ENCODE measurements at places on chromosomes 16 and 17. TPM values are rescaled to one million over a fixed set of nuclear protein-coding genes. Genes with fewer than 3 reads are reported as not detected.

GRCh38 chr17:68570526-68570925 is 30.6 kb downstream of the FAM20A start:
- H3K4me3 ChIP-seq = no peak overlapping the region
- no peaks in the 10 kb centered on the region for H3K27me3 ChIP-seq
- DNase-seq = no peak
- peaks cover 35% of the 10 kb centered on the region for H3K36me3 ChIP-seq
- no peaks in the 10 kb centered on the region for H3K4me1 ChIP-seq

Gene STH
- not detected for total RNA-seq

- DNase-seq = no peak
- peaks cover 5% of the 10 kb centered on the region for H3K27me3 ChIP-seq
- no peaks in the 10 kb centered on the region for H3K36me3 ChIP-seq
- H3K4me1 ChIP-seq = no peaks in the 10 kb centered on the region
Measured at GRCh38 chr17:72011561-72011960, 109.3 kb upstream of the SOX9 start.

Gene SPATA32
- total RNA-seq = not detected

Gene KRTAP17-1
- total RNA-seq = 0.48 TPM

DNA sequence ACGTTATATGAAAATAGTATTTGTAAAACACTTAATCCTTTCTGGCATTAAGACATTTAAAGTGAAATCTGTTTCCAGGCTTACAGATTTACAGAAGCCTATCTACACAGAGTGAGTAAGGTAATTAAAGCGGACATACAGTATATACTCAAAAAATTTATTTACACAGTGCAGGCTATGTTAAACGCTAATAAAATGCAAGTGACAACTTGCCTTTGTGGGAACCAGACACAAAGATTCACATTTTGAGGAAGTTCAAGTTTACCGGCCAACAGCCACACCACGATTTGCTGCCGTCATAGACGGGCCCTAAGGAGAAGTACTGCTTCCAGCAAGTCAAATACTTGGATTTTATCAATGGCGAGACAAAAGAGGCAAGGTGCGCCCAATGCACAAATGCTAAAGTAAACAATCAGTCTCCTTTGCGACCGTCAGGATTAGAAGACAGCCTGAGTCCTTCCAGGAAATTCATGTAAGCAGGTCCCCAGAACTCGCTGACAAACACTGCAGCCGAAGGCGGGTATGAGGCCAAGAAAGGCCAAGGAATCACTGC is 801 bp downstream of the VPS35 start:
- H3K4me1 ChIP-seq = peaks cover 8% of the 10 kb centered on the region
- no peaks in the 10 kb centered on the region for H3K27me3 ChIP-seq
- H3K4me3 ChIP-seq = peak overlapping the region; percentile 99
- H3K36me3 ChIP-seq = peaks cover 26% of the 10 kb centered on the region
- DNase-seq = no peak

- no peaks in the 10 kb centered on the region for H3K4me1 ChIP-seq
- no peak for DNase-seq
- H3K4me3 ChIP-seq = no peak overlapping the region
- no peaks in the 10 kb centered on the region for H3K36me3 ChIP-seq
Measured at GRCh38 chr16:58088091-58088490, 41.1 kb downstream of the CFAP20 start.

DNA sequence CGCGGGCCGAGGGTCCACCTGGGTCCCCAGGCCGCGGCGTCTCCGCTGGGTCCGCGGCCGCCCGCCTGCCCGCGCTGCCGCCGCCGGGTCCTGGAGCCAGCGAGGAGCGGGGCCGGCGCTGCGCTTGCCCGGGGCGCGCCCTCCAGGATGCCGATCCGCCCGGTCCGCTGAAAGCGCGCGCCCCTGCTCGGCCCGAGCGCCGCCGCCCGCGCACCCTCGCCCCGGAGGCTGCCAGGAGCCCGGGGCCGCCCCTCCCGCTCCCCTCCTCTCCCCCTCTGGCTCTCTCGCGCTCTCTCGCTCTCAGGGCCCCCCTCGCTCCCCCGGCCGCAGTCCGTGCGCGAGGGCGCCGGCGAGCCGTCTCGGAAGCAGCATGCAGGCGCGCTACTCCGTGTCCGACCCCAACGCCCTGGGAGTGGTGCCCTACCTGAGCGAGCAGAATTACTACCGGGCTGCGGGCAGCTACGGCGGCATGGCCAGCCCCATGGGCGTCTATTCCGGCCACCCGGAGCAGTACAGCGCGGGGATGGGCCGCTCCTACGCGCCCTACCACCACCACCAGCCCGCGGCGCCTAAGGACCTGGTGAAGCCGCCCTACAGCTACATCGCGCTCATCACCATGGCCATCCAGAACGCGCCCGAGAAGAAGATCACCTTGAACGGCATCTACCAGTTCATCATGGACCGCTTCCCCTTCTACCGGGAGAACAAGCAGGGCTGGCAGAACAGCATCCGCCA is 504 bp downstream of the FOXC2 start:
- no peak overlapping the region for H3K4me3 ChIP-seq
- H3K27me3 ChIP-seq = peaks cover 89% of the 10 kb centered on the region
- DNase-seq = peak; percentile 82
- peaks cover 4% of the 10 kb centered on the region for H3K4me1 ChIP-seq
- H3K36me3 ChIP-seq = no peaks in the 10 kb centered on the region

- H3K27ac ChIP-seq = no peak overlapping the region
- H3K36me3 ChIP-seq = no peaks in the 10 kb centered on the region
- no peak overlapping the region for H3K4me3 ChIP-seq
- DNase-seq = peak; percentile 46
Measured at GRCh38 chr16:75532142-75532765, 3.7 kb downstream of the CHST5 start.

DNA sequence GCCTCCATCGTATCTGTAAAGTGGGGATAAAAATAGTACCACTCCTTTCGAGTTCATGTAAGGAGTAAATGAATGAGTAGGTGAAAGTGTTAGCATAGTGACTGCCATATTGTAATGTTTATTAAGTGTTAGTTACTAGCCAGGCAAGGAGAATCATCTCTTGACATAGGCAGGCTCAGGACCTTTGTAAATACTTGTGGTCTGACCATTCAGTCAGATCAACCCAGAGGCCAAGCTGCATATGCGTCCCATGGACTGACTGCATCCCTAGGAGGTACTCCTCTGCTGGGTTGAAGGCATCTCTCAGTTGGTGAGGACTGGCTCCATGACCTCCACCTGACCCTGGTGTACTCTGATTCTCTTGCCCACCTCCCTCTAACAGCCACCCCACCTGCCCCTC is 40.5 kb upstream of the CDRT4 start:
- no peak for DNase-seq
- no peak overlapping the region for H3K4me3 ChIP-seq
- H3K4me1 ChIP-seq = no peaks in the 10 kb centered on the region
- no peak overlapping the region for H3K27ac ChIP-seq
- peaks cover 83% of the 10 kb centered on the region for H3K36me3 ChIP-seq

Gene CAMKK1
- total RNA-seq = 3.8 TPM

Gene ZNF597
- total RNA-seq = 3.1 TPM

Gene HASPIN
- 15.3 TPM for total RNA-seq

DNA sequence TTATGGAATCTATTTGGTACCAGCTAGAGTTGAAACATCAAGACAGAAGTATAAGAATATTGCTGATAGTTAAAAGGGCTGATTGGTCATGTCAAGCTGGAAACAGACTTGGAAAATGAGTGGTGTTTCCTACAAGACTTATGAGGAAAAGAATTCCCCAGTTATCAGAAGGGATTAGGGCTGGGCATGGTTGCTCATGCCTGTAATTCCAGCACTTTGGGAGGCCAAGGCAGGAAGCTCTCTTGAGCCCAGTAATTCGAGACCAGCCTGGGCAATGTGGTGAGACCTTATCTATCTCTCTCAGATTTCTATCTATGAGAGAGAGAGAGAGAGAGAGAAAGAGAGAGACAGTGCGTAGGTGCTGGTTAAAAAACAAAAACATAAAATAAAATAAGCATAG is 139.5 kb upstream of the PMFBP1 start:
- H3K4me3 ChIP-seq = peak overlapping the region; percentile 64
- H3K27ac ChIP-seq = no peak overlapping the region
- DNase-seq = no peak
- H3K4me1 ChIP-seq = no peaks in the 10 kb centered on the region

DNA sequence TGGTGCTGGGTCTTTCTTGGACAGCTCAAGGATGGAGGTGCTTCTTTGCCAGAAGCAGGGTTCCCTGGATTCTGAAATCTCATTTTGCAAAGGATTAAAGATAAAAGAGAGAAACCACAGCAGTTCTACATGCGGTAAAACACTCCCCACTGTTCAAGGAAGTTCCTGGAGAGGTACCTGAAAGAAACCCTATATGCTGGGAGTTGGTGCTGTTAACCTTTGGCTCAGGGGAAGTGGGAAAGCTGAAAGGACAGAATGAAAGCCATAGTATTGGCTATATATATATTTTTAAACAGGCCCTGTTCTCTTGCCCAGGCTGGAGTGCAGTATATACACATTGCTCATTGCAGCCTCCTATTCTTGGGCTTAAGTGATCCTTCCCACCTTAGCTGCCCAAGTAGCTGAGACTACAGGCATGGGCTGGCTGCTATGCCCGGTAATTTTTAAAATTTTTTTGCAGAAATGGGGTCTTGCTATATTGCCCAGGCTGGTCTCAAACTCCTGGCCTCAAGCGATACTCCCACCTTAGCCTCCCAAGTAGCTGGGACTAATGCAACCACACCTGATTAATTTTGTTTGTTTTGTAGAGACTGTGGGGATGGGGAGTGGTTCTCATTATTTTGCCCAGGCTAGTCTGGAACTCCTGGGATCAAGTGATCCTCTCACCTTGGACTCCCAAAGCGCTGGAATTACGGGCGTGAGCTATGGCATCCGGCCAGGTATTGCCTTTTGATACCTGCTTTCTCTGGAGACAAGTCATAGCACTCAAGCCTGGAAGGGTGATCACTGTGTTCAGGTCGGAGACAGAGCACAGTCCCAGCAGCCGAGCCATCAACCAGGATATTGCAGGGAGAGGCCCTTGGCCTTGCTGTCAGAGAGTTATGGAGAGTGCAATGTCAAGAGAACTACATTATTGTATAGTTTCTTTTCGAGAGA is 55.2 kb downstream of the MSI2 start:
- peak; percentile 49 for DNase-seq
- H3K27me3 ChIP-seq = no peaks in the 10 kb centered on the region
- no peaks in the 10 kb centered on the region for H3K36me3 ChIP-seq
- no peaks in the 10 kb centered on the region for H3K4me1 ChIP-seq
- no peak overlapping the region for H3K27ac ChIP-seq

DNA sequence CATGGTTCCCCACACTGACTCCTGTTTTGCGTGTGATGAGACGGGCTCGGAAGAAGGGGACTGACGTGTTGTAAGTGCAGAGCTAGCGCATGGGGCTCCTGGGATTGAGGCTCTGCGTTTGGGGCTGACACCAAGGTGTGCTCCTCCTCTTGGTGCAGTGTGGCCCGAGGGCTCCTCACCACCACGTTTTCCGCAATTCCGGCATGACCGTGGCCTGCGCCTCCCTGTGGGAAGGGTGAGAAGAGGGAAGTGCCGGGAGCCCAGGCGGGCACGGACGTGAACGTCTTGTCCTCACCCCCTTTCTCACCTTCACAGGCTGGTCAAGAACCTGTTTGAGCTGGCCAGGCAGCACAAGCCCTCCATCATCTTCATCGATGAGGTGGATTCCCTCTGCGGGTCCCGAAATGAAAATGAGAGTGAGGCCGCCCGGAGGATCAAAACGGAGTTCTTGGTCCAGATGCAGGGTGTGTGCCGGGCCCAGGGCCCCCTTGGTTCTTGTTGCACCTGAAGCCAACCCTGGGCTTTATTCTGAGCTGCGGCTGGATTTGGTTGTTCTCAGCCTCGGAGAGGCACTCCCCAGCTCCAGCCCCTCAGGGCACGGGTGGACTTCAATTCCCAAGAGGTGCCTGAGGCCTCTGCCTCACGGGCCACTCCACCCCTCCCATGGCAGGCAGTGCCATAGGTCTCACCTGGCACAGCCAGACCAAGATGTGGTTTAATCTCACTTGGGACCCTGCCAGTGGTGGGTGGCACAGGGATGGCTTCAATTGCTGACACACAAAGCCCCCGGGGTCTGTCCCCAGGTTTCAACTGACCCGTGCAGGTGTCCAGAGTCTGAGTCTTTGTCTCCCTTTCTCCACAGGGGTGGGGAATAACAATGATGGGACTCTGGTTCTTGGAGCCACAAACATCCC is 8.9 kb downstream of the VPS4A start:
- H3K27me3 ChIP-seq = no peaks in the 10 kb centered on the region
- no peak overlapping the region for H3K27ac ChIP-seq
- DNase-seq = no peak
- H3K36me3 ChIP-seq = peaks cover 81% of the 10 kb centered on the region

Gene CD300E
- 0.93 TPM for total RNA-seq

DNA sequence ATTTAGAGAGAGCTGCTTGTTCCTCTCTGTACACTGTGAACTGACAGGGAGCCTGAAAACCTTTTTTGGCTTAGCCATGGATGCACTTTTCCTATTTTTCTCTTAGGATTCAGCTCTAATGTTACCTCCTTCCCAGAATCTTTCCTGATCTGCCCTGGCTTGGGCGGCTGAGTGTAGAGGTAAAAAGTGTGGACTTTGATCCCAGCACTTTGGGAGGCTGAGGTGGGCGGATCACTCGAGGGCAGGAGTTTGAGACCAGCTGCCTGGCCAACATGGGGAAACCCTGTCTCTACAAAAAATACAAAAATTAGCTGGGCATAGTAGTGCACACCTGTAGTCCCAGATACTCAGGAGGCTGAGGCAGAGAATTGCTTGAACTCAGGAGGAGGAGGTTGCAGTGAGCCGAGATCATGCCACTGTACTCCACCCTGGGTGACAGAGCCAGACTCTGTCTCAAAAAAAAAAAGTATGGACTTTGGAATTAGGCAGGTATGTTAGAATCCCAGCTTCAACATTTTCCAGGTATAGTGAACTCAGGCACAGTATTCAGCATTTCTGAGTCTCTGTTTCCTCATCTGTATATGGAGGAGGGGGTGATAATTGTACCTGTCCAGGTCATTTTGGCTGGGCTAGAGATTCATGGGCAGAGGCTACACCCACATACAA is 212.5 kb upstream of the EEF2KMT start:
- H3K27ac ChIP-seq = no peak overlapping the region
- H3K4me3 ChIP-seq = no peak overlapping the region
- DNase-seq = no peak
- no peaks in the 10 kb centered on the region for H3K4me1 ChIP-seq
- no peaks in the 10 kb centered on the region for H3K36me3 ChIP-seq

GRCh38 chr16:7976563-7976962 is 613.7 kb downstream of the TMEM114 start:
- H3K36me3 ChIP-seq = no peaks in the 10 kb centered on the region
- no peak overlapping the region for H3K27ac ChIP-seq
- no peak overlapping the region for H3K4me3 ChIP-seq
- no peak for DNase-seq

DNA sequence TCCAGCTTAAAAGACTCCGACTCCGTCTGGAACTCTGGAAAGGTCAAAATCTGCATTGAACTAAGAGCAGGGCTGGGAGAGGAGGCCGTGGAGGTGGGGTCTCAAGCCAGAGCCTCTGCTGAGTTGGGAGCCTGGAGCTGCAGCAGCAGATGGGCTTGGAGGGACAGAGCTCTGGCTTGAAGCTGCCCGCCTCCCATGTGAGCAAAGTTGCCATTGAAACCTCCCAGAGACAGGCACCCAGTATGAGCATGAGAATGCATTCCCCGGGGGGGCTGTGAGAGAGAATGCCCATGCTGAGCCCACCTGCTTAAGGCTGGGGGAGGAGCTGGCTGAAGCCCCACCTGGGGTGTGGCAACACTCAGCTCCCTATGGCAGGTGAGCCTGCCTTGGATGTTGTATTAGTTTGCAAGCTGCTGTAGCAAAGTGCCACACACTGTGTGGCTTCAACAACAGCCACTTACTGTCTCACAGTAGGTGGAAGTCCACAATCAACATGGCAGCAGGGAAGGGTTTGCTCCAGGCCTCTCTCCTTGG is 9.6 kb downstream of the KIF19 start:
- H3K36me3 ChIP-seq = no peaks in the 10 kb centered on the region
- H3K4me3 ChIP-seq = no peak overlapping the region
- H3K27ac ChIP-seq = no peak overlapping the region
